ENCODE measurements at places on chromosomes 7 and 10.

DNA sequence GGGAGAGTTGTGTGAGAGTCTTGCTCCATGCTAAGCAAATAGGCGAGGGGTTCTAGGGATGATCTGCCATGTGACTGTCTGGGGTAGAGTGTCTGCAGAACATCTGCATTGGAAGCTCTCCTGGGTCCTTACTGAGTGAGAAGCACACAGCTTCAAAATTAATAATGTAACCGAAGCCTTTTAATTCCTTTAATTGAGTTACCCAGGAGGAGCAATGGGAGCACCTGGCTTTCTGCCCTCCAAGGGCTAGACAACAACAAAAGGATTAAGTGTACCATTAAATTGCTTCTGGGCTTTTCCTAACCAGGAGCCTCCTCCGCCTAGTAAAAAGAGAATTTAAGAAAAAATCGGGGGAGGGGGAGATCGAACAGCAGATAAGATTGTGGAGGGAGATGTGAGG lies 102.0 kb upstream of the TBX20 start:
- DNase-seq, result no peak

DNA sequence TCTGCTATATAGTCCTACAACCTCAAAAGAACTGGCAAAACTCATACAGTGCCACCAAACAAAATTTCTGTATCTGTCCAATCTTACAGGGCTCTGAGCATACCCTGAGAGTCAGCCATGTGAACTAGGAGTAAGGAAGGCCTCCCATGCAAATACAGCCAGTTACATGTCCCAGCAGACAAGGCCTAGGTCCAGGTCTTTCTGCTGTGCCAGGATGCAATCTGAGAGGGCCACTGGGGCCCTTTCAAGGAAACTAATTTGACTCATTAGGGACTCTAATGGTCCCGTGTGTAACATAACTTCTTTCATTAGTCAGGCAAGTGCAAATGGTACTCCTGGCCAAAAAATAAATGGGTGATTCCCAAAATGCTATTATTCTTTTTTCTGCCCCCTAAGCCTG lies 17.9 kb upstream of the HIBADH start:
- no peak for DNase-seq

GRCh38 chr7:94154858-94155257 lies 150.7 kb upstream of the BET1 start:
- DNase-seq, result no peak

GRCh38 chr7:151080067-151080521 lies 515 bp downstream of the FASTK start:
- DNase-seq, result no peak

GRCh38 chr10:22752272-22752889 lies 38.0 kb upstream of the PIP4K2A start:
- DNase-seq, result no peak

DNA sequence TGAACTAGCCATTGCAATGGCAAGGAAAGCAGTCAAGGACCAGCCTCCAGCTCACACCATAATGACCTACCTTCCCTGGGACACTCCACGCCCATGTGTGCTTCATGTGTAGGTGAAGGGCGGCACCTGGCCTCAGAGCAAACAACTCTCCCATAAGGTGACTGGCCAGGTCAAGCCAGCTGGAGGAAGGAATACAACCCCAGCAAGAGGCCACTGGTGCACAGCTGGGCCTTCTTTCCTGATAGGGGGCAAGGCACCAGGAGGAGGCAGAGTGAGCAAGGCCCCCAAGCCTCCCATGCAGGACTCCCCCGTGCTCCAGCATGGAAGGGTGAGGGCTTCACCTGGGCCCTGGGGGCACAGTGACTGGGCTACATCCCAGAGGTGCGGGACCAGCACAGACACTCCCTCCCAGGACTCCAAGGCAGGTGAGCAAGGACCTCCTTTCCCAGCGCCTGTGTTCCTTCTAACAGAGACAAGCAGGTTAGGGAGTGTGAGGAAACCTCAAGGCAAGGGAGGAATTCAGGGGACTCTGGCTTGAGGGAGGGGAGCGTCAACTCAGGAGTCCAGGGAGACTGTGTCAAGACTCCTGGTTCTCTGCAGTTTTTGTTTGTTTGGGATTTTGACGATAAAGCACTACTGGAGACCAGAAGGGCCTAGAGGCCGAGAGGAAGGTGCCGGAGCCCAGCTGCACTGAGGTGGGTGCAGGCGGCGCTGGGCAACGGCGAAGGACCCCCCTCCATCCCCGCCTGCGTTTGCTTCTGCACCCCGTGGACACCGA lies 1.7 kb downstream of the PTPRN2 start:
- no peak for DNase-seq

DNA sequence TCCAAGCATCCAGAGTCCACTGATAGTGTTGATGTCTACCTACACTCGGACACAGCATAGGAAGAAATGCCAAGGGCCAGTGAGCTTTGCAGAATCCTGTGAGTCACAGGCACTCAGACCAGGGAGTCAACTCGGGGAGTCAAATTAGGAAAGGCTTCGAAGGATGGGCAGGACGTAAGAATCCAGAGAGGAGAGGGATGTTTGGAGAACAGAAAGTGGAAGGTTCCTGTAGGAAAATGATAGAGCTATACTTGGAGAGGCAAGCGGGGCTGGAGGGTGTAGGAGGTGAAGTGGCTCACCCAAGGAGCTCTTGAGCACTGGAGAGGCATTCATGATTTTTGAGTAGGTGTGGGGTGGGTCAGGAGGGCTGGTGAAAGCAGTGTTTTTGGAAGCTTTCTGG lies 3.0 kb downstream of the ZYX start:
- no peak for DNase-seq
